ENCODE measurements at places on chromosomes 3 and 15. TPM values are rescaled to one million over a fixed set of nuclear protein-coding genes. Genes with fewer than 3 reads are reported as not detected.

The SH2D7 gene
- not detected for total RNA-seq

The CACNA1D gene
- not detected for total RNA-seq

The CGNL1 gene
- 12.0 TPM for total RNA-seq

The WDR93 gene
- not detected for total RNA-seq

The GHSR gene
- not detected for total RNA-seq

The P2RY1 gene
- 3.6 TPM for total RNA-seq

The AMT gene
- 1.1 TPM for total RNA-seq

The CHRNA7 gene
- 0.54 TPM for total RNA-seq

The FBXL2 gene
- 8.3 TPM for total RNA-seq

The SERINC4 gene
- total RNA-seq: not detected

The CATSPER2 gene
- under 0.01 TPM for total RNA-seq

The C3orf70 gene
- 2.4 TPM for total RNA-seq

All from cardiac atrium fibroblast (primary cell).